Naive thymus-derived CD8-positive, alpha-beta T cell (primary cell): ENCODE measurements at places on chromosomes 1 and 21.

DNA sequence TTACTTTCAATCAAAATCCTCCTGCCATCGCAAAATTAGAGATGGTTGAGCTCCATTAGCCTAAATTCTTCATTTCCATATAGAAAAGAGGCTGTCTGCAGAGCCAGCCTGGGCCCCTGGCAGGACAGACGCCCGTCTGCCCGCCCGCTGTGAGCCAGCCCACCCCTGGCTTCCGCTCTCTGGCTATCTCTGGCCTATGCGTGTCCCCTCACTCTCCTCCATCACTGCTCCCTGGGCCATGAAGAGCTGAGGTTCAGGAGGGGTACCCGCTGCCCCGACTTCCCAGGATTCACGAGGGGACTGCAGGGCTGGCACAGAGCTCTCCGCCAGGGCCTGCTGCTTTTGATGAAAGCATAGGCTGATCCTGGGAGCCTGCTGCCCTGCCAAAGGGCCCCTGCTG, 117.6 kb downstream of the CASZ1 start:
- DNase-seq: no peak

GRCh38 chr1:101460739-101461138, 223.9 kb downstream of the S1PR1 start:
- DNase-seq: no peak

- no peak for DNase-seq
Observed at GRCh38 chr1:221897321-221897721, 155.4 kb upstream of the DUSP10 start.

DNA sequence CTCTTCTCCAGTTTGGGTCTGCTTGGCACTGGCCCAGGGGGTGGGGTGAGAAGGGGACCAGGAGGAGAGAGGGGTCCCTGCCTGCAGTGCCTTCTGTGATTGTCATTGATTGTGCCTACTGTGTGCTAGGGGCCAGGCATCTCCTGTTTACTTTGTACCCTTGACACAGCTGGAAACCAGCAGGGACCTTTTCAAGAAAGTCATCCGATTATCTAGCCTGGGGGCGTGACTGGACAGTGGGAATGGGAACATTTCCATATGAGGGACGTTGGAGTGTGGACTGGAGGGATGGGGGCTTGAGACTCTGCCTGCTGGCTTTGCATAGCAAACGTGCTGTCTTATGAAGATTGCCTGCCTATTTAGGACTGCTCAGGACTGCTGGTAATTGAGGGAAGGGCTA, 19.8 kb upstream of the DMBX1 start:
- DNase-seq: no peak

DNA sequence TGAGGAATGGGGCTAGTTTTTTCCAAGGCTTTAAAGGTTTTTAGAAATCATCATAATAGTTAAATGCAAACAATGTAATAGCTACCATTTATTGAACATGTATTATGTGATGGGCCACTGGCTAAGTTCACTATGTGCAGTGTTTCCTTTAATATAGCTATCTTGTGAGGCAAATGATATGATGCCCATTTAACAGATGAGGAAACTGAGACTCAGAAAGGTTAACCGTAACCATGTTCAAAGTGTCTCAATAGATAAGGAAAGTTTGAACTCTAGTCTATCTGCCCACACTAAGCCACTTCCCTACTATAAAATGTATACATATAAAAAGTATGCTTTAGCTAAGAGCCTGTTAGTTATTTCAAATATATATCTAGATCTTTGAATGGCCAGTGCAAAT, 64.8 kb downstream of the GNG12 start:
- DNase-seq: no peak

- no peak for DNase-seq
Observed at GRCh38 chr21:38784458-38785266, 21.1 kb upstream of the ETS2 start.

- peak; percentile 67 for DNase-seq
Observed at GRCh38 chr1:30782361-30783255, 25.0 kb upstream of the LAPTM5 start.

- no peak for DNase-seq
Observed at GRCh38 chr21:44797775-44798174, 3.8 kb downstream of the UBE2G2 start.

GRCh38 chr1:204623365-204623893, 62.1 kb downstream of the LRRN2 start:
- DNase-seq: no peak

DNA sequence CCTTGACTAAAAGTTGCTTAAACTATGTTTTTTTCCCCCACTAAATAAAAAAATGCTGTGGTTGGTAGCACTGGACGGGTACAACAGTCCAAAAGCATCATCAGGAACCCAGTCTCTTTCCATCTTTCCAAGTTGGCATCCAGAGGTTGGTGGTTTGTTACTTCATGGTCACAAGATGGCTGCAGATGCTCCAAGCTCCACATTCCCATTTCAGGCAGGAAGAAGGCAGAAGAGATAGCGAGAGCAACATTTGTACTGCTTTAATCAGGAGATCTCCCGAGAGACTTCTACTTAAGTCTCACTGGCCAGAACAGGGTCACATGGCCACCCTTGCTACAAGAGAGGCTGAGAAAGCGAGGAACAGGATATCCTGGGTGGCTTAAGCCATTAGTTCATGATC, 230.2 kb downstream of the KAZN start:
- no peak for DNase-seq

GRCh38 chr1:205396967-205397616, 24.8 kb downstream of the LEMD1 start:
- DNase-seq: peak; percentile 30

DNA sequence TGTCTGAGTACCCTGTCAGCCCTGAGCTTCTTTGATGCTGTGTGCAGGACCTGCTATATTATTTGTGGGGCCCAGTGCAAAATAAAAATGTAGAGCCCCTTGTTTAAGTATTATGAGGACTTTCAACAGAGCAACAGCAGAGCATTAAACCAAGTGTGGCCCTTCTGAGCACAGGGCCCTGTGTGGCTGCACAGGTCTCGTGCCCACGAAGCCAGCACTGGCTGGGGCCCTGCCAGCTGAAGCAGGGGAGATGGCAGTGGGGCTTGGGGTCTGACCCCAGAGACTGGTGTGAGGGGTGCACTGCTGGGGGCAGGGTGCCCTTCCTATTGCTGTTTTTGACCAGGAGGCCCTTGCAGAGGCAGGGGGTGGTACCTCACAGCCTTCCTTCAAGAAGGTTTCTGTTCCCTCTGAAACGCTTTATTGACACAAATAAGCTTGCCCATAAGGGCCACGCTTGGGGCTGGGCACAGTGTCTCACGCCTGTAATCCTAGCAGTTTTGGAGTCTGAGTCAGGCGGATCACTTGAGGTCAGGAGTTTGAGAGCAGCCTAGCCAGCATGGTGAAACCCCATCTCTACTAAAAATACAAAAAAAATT, 2.2 kb upstream of the SEMA4A start:
- no peak for DNase-seq

DNA sequence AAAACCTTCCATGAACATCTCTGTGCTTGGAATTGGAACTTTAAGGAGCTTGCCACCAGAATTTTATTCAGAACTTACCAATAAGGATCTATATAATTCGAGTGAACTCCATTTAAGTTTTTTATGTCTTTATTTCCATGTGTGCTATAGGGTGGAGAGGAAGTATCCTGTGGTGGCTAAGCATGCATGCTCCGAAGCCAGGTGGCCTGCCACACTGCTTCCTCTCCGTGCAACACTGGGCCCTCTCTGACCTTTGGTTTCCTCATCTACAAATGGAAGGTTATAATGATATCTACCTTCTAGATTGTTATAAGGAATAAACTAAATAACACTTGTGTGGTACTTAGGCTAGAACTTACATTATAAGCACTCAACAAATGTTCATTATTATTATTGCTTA, 382.1 kb downstream of the PTPRC start:
- DNase-seq: no peak

- DNase-seq: no peak
Observed at GRCh38 chr1:207878939-207879338, 32.0 kb downstream of the CD34 start.

DNA sequence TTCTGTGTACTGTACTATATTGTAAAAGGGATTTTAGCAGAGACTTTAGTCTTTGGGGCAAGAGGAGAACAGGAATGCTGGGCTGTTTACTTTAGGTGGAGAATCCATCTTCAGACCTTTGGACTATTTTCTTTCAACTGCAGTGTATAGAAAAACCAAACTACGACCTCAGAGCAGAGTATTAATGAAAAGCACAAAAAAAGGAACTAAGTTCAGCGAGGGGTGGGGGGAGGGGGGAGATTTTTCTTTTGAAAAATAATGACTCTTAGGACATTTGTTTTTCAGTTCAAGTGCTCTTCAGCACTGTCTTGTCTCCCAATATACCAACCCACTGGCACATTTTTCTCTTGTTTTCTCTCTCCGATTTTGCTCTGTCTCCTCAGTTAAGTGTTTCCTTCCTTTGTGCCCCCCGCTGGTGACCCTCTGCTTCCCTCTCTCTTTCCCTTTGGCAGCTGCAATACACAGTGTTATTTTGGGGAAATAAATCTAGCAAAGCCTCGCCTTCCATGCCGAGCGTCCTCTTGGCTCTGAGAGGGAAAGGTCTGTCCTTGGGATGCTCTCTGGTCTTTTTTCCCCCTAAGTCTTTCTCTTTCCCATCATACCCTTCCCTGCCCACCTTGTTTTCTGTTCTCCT, 44.8 kb downstream of the ACP6 start:
- DNase-seq: no peak

DNA sequence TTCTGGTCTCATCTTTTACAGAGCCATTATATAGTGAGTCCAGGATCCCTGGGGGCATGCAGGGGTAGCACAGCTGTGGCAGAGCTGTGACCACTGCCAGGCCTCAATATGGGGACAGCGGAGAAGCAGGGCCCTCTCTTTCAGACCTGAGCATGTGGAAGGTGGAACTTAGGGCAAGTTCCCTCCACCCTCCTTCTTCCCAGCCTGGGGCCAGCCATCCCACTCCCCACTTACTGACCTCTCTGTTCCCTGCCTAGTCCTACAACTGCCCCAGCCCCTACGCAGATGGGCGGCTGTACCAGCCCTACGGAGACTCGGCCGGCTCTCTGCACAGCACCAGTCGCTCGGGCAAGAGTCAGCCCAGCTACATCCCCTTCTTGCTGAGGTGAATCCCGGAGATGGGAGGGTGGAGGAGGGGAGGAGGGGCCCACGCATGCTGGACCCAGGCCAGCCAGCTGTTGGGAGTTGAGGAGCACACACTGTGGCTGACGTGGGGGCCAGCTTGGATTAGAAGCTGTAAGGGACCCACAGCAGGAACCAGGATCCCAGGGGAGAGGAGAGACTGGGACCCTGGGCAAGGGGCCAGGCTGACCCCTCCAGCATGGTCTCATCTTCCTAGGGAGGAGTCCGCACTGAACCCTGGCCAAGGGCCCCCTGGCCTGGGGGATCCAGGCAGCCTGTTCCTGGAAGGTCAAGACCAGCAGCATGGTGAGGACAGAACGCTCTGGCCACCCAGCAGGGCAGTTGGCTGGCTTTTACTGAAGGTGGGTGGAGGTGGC, 10.7 kb downstream of the PSRC1 start:
- no peak for DNase-seq
